ENCODE measurements at places on chromosomes 4 and X.

DNA sequence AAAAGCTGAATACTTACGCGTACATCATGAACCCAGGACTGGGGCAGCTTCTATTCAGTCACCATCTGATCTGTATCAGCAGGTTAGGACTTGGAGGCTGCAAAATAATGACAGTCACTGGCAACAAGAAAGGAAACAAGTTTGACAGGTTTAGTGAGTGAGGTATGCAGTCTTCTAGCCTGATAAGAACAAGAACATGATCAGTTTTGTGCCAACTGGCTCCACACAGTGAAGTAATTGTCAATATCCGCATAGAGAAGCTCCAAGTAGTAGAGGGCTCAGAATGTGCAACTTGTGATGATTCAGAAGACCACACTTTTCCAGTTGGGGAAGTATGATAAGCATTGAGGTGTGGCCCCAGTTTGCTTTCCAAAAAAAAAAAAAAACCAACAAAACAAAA, at the start of gene TMPRSS11F:
TSS of gene TMPRSS11F (minus strand) at position 77 of the 400 bp plus-strand sequence. CDS start at position 28, 49 bp downstream.
- DNase-seq, result no peak

DNA sequence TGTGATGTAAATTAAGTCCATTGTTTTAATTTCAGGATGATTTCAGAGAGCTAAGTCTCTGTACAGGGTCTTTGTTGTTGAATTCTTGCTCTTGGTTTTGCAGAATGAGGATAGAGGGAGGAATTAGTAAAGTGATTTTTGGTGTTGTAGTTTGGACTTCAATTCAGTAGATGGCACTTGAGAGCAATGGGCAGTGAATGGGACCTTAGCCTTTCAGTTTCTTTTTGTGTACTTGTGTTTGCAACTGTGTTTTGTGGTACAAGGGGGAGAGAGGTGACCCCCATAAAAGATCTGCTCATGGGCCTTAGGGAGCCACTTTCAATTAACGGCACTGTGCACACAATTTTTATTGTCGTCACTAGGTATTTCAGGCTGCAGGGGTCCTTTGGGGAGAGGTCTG, 340.0 kb downstream of the DCAF12L2 start:
- no peak for DNase-seq

DNA sequence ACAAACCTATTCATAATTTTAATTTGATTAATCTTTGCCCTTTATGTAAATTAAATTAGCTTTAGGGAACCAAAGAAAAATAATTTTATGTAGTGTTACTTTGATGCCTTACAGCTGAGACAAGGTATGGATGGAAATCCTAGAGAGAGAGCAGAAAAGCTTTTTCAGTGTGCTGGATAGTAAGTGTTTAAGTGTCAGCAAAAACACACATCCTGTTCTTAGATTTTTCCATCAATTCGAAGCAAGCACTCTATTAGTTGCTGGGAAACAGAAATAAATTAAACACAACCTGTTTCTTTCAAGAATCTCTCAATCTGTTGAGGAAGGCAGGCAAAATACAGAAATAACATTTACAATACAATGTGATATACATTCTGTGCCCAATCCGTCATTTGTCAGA, 327.8 kb downstream of the GALNTL6 start:
- no peak for DNase-seq

- DNase-seq, result no peak
These were observed 34.3 kb downstream of the FHIP1A start for GRCh38 chr4:151443247-151443646.

- peak; percentile 34 for DNase-seq
These were observed 2.1 kb downstream of the ELOVL6 start for GRCh38 chr4:110196206-110196870.

GRCh38 chr4:24850674-24851073, 55.3 kb downstream of the SOD3 start:
- DNase-seq, result peak; percentile 85

- DNase-seq, result peak; percentile 59
These were observed 1008.5 kb upstream of the LCORL start for GRCh38 chr4:19030048-19030447.

DNA sequence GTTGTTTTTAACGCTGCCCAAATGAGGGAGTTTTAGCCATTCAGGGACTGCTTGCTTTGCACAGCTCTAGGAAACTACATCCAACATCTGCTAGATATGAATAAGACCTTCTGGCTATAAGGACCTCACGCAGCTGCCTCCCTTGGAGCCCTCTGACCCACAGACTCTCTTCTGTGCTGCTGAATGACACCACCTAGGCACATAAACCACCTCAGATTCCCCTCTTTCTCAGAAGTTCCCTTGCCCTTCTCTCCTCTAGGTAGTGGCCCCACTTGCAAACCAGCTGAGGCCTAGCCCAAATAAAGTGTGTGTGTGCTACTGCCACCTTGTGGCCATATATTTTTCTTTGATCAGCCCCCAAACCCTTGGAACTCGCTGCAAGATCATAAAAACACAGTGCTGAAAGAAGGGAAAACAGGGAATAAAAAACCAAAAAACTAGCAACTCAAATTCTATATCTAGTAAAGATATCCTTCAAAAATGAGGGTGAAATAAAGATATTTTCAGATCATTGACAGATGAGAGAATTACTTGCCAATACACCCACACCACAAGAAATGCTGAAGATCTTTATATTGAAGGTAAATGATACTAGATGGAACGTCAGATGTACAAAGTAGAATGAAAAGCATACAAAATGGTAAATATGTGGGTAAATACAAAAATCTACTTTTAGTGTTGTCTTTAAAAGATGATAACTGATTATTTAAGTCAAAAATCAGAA, 265.9 kb downstream of the ADAMTS3 start:
- peak; percentile 67 for DNase-seq

- DNase-seq, result no peak
These were observed 87.1 kb downstream of the TSPAN5 start for GRCh38 chr4:98571161-98571786.

- DNase-seq, result peak; percentile 13
These were observed 1.6 kb downstream of the LONRF3 start for GRCh38 chrX:118975831-118976598.

GRCh38 chrX:13159886-13160285, 115.5 kb upstream of the FAM9C start:
- no peak for DNase-seq

- DNase-seq, result no peak
These were observed 295.7 kb downstream of the GPAT3 start for GRCh38 chr4:83831588-83831987.

DNA sequence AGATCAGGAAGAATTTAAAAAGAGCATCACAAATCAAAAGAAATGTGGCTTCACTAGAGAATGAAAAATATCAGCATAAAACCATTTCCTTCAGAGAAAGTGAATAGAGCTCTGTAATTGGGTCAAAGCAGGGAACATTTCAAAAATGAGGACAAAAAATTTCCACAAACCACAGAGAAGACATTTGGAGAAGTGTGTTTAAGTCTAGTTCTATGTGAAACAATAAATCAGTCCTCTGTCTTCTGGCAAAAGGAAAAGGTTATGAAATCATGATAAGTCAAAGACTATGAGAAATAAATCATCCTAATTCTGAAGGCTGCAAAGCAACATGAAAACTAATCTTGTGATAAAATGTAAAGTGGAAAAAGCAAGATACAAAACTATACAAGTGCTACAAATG, 27.9 kb downstream of the SMPX start:
- peak; percentile 39 for DNase-seq

GRCh38 chr4:47837908-47838294, at the start of gene CORIN:
Gene CORIN (minus strand): TSS chr4:47838067. CDS start chr4:47837949, 118 bp downstream.
- DNase-seq, result no peak

DNA sequence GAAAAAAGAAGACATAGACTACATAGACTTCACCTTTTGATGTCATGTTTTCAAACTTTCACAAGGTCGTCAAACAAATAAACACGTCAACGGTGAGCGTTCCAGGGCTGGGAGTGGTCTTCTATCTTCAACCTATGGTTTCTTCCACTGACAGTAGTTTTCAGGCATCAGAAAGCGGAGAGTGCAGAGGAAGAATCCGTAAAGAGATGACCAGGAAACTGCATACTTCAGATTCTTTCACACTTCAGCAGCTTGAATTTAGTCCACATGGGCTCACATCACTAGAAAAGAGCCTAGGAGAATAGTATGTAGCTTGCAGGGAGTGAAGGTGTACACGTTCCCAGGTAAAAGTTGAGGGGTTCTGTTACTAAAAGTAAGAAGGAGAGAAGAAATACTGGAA, 58.5 kb downstream of the NPY1R start:
- no peak for DNase-seq

- DNase-seq, result no peak
These were observed 1.7 kb downstream of the SRD5A3 start for GRCh38 chr4:55347610-55348228.

DNA sequence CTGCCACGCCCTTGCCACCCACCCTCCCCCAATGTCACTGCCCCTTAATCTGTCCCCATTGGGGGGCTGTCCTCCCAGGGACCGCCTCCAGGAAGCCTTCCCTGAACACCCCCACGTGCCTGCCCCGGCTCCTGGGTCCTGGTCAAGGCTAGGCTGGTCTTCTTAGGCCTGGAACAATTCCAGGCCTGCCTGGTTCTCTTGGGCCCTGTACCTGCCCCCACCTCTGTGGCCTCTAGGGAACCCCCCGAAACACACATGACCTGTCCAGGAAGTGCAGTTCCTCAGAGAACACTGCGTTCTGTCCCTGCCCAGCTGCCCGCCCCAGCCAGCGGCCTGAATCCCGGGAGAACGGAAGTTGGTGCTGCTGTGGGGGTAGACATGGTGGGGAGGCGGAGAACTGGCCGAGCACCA, 5.1 kb downstream of the MXD4 start:
- peak; percentile 37 for DNase-seq

DNA sequence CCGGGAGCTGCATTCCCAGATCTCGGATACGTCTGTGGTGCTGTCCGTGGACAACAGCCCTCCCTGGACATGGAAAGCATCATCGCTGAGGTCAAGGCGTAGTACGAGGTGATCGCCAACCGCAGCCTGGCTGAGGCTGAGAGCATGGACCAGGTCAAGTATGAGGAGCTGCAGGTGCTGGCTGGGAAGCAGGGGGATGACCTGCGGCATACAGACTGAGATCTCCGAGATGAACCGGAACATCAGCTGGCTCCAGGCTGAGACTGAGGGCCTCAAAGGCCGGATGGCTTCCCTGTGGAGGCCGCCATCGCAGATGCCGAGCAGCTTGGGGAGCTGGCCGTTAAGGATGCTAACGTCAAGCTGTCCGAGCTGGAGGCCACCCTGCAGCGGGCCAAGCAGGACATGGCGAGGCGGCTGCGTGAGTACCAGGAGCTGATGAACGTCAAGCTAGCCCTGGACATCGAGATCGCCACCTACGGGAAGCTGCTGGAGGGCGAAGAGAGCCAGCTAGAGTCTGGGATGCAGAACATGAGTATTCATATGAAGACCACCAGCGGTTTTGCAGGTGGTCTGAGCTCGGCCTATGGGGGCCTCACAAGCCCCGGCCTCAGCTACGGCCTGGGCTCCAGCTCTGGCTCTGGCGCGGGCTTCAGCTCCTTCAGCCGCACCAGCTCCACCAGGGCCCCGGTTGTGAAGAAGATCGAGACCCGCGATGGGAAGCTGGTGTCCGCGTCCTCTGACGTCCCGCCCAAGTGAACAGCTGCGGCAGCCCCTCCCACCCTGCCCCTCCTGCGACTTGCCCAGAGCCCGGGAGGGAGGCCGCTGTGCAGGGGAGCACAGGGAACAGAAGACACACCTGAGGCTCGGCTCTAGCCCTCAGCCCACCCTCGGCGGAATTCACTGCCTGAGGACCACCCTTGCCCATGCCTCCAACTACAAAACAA, 29.4 kb upstream of the GABRA3 start:
- DNase-seq, result no peak

DNA sequence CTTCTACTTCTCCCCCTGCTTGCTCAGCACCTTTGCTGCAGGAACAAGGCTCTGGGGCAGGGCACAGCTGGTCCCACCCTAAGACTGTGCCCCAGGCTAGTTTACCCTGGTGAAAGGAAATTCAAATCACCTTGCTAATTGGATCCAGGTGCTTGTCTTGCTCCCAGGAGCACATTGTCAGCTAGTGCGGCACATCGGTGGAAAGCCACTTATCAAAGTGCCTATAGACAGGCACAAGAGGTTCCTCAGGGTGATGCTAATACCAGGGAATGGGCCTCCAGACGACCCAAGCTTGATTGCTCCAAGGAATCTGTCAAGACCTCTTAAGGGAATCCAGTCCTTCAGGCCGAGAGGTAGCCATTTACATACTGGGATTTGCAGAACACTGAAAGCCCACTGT, 64.5 kb upstream of the PRPS1 start:
- DNase-seq, result no peak

- no peak for DNase-seq
These were observed 15.1 kb downstream of the L1CAM start for GRCh38 chrX:153870791-153871360.

GRCh38 chr4:687971-688853, 739 bp downstream of the SLC49A3 start:
- no peak for DNase-seq

DNA sequence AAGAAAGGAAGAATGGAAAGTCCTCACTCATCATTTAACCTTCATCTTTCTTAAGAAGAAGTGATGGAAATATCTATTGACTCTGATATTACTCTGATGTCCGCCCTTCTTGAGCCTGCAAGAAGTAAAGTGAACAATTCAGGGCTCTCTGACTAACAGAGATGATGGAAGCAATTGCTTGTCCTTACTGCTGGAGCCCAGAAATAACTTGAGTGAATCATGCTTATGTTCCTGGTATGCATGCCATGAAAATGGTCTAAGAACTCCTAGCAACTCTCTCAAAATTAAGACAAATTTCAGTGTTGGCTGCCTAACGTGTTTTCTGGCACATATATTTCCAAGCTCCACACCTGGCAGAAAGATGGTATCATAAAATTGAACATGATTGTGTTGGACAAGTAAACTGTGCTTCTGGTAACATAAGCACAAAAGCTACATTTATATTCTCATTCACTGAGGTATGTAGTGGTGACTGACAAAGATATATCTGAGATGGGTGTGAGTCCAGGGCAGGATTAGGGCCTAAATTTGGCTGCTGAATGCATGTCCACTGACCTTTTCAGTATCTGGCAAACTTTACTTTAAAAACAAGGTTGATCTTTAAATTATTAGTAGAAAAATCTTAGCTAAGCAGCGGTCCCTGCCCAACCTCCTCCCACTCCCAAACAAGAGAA, 109.2 kb upstream of the OTUD4 start:
- DNase-seq, result peak; percentile 46

GRCh38 chrX:39850630-39851152, 247.1 kb downstream of the BCOR start:
- peak; percentile 75 for DNase-seq

GRCh38 chr4:118881512-118882146, 7.0 kb upstream of the SYNPO2 start:
- no peak for DNase-seq

- DNase-seq, result no peak
These were observed 28.4 kb downstream of the STBD1 start for GRCh38 chr4:76334885-76335284.

GRCh38 chr4:102693262-102693850, 67.4 kb downstream of the MANBA start:
- DNase-seq, result no peak

- DNase-seq, result no peak
These were observed 758.2 kb upstream of the INTU start for GRCh38 chr4:126874533-126874932.

GRCh38 chr4:55157559-55158277, 32.3 kb upstream of the KDR start:
- no peak for DNase-seq

- peak; percentile 46 for DNase-seq
These were observed 95.8 kb downstream of the MGST2 start for GRCh38 chr4:139761461-139761860.
